Immature natural killer cell (primary cell): ENCODE measurements at places on chromosomes 6 and 20. TPM values are rescaled to one million over a fixed set of nuclear protein-coding genes. Genes with fewer than 3 reads are reported as not detected.

The KHDC1L gene
- polyA plus RNA-seq, result 0.77 TPM

The CDYL gene
- polyA plus RNA-seq, result 4.0 TPM

GRCh38 chr6:104473021-104473429 is 386.7 kb downstream of the HACE1 start:
- no peak overlapping the region for H3K27ac ChIP-seq
- H3K4me1 ChIP-seq, result no peaks in the 10 kb centered on the region
- no peak overlapping the region for H3K4me3 ChIP-seq
- no peaks in the 10 kb centered on the region for H3K36me3 ChIP-seq
- DNase-seq, result no peak

GRCh38 chr20:62931464-62931863 is 5.2 kb upstream of the DIDO1 start:
- peaks cover 40% of the 10 kb centered on the region for H3K4me1 ChIP-seq
- peaks cover 5% of the 10 kb centered on the region for H3K27me3 ChIP-seq
- no peak overlapping the region for H3K4me3 ChIP-seq
- no peak overlapping the region for H3K27ac ChIP-seq
- H3K36me3 ChIP-seq, result no peaks in the 10 kb centered on the region

DNA sequence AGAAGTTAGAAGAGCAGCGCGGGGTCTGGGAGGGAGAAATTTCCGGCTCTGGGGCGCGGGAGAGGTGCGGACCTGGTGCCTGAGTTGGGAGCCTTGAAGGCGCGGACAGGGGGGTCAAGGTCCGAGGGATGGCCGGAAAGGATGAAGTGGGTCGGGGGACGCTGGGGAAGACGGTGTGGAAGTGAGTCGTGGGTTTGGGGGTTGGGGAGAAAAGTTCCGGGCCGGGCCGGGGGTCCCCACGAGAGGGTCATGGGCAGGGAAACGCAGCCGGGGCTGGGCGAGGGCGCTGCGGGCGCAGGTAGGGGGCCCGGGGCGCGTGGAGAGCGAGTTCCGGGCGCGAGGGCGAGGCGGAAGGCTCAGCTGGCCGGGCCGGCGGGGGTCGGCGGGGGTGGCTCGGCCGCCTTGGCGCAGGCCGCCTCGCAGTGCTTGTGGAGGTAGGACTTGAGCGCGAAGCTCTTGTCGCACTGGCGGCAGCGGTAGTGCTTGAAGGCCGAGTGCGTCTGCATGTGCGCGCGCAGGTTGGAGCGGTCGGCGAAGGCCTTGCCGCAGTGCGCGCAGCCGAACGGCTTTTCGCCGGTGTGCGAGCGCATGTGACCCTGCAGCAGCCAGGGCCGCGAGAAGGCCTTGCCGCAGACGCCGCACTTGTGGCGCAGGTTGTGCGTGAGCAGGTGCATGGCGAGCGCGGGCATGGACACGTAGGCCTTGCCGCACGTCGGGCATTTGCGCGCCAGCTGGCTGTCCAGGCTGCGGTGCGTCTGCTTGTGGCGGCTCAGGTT is 10.5 kb upstream of the SRXN1 start:
- H3K4me1 ChIP-seq, result no peaks in the 10 kb centered on the region
- no peak for DNase-seq
- no peaks in the 10 kb centered on the region for H3K36me3 ChIP-seq
